RKO (cell line): ENCODE measurements at places on chromosomes 3 and 15.

GRCh38 chr3:194686414-194686815 is 732 bp downstream of the FAM43A start:
- DNase-seq = no peak

- no peak for DNase-seq
Observed at GRCh38 chr15:97654481-97655076, 305.9 kb upstream of the ARRDC4 start.

GRCh38 chr15:63067306-63067705 is 24.8 kb downstream of the TPM1 start:
- no peak for DNase-seq

DNA sequence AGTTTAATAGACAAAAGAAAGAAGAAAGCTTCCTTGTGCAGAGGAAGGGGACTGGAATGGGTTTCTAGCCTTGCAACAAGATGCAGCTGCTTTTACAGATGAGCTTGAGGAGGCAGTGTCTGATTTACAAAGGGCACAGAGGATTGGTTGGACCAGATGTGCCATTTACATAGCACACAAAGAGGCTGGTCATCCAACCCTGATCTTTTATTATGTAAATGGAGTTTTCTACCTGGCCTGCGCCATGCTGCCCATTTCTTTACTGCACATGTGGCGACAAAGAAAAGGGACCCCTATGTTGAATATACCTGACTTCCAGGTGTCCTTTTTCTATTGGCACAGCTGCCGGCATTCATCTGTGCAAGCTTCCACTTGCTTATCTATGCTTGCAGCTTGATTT is 409.4 kb upstream of the FRG2C start:
- DNase-seq = no peak

DNA sequence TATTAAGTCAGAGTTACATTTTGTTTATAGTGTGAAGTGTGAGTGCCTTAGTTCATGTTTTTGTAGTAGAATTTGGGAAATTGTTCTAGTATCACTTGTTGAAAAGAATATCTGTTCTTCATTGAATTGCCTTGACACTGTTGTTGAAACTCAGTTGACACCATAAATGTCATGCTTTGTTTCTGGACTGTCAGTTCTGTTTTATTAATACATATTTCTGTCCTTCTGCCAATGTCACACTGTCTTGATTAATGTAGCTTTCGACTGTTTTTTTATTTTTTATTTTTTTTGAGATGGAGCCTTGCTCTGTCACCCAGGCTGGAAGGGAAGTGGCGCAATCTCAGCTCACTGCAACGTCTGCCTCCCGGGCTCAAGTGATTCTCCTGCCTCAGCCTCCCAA is 59.1 kb downstream of the CHD2 start:
- no peak for DNase-seq

DNA sequence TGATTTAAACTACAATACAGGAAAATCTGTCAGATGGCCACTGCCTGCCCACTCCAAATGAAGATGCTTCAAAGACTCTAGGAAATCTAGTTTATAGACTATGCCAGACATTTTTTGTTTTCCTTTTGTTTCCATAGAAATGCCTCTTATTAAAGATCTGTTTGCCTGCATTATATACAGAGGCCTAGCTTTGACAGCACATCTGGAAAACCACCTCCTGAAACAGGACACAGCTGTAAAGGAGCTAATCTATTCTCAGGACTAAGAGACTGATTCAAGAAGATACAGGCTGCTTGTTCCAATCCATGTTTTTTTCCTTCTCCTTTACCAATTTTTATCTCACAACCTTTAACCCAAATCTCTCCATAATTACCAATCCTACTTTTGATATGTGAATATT is 75.3 kb upstream of the STRIT1 start:
- no peak for DNase-seq

- DNase-seq = no peak
Observed at GRCh38 chr15:68445351-68445750, 13.4 kb upstream of the ITGA11 start.

DNA sequence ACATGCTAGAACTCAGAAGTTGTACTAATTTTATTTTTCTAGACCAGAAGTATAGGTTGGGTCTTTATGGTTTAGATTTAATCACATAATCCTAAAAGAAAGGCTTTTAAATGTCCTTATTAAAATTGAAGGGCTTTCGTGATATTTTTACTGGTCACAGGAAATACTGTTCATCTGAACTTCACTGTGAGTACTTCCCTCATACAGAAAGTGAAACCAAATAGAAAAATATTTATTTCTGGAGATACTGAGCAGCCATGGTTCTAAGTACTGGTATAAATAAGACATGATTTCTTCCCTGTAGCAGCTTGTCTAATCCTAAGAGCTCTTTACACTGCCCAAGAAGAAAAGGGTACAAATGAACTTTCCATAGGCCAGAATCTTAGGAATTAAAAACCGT is 2.0 kb downstream of the SNRK start:
- peak; percentile 43 for DNase-seq

DNA sequence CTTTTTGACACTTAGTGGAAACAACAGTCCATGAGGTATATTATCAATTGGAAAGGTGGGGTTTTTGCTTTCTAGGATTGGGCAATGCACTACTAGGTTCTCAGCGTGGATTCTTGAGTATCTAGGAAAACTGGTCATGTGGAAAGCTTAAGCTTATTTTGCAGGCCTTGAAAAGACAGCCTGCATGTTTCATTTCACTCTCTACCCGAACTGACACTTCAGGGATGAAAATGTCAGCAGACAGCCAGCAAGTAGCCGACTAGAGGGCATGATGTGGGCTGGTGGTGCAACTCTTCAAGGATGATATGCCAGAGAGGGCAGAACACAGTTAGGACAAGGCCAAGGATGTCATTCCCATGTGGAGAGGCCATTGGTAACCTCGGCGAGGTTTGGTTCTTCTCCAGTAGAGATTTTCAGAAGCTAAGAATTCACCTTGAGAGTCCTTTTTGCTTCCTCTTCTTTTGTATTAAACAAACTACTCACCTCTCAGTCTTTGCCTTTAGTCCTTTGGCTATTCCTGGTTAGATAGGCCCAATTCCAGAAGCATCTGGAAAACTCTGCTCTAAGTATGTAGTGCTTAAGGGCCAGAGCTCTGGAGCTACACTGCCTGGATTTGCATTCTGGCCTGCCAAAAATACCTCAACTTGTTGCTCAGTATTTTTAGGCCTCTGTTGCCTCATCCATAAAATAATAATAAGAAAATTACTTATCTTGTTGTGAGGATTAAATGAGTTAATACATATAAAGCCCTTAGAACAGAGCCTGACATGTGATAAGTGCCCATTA is 17.9 kb downstream of the LPP start:
- DNase-seq = no peak

DNA sequence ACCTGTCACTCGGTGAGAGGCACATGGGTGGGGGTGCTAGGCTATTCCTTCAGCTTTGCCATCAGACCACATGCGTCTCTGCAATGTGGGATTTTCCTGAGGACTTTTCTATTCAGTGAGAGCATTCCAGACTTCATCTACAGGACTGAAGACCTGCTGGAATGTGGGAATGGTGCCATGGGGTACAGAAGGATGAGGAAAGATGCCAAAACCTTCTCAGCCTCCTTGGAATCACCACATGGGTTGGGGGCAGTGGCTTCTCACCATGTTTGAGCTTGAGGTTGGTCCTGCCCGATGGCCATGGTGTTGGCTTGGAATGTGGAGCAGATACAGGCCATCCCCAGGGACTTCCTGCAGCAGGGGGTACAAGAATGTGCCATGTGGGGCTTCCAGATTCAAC is 80.9 kb upstream of the KLF13 start:
- no peak for DNase-seq

- no peak for DNase-seq
Observed at GRCh38 chr3:192904632-192905289, 12.9 kb downstream of the MB21D2 start.

DNA sequence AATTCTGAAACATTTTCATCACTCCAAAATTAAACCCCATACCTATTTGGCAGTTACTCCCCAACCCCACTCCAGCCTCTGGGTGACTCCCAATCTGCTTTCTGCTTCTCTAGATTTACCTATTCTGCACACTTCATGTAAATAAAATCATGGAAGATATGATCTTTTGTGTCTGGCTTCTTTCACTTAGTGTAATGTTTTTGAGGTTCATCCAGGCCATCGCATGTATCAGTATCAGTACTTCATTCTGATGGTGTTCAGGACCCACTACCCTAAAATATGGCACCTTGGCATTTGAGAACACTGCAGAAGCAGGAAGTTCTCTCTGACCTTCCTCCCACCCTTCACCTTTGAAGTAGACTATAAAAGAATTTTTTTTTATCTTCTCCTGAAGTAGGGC is 78.7 kb upstream of the SLC25A26 start:
- DNase-seq = no peak

DNA sequence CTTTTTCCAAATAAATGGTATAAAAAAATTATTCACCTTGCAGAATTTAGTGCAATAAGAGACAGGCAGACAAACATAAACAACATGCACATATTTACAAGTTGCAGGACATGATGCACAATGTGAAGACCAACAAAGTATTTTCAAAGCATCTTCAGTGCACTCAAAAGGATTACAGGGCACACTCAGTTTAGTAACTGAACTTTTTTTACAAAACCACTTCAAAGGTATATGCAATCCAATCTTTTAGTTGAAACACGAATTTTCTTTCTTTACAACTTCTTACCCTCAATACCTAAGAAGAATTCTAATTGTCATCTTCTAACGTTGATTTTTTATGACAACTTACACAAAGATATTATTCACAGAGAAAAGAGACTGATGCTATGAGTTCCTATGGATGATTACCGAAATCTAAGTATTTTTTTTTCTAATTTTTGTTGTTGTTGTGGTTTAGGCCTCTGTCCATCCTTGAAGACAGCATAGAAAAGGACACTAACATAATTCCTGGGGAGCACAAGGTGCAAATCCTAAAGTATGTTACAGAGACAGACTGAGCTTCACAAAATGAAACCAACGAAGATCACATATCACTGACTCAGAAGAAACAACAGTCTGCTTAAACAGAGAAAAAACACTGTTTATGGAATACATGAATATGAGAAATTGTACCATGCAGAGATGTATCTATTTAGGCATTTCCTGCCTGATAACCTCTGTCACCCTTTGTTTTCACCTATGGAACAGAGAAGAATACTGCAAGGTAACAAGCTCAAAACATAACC is 50.3 kb downstream of the ZMAT3 start:
- DNase-seq = no peak

- DNase-seq = no peak
Observed at GRCh38 chr3:189275182-189275581, 103.4 kb downstream of the TPRG1 start.

DNA sequence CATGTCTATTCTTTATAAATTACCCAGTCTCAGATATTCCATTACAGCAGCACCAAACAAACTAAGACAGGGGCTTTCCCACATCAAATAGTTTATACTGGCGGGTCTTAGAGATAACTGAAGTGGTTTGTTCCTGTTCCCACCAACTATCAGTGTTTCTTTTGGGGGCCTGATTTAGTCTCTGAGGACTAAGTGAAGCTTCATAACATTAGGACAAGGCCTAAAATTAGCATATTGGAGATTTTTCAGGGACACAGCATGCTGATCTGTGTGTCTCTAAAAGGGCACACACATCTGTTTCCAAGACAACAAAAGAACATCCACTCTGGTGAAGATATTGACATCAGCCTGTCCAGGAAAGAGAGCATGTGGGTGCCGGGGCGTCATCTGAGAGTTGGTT is 72.6 kb upstream of the SEMA6D start:
- no peak for DNase-seq

- DNase-seq = no peak
Observed at GRCh38 chr3:126557415-126557745, 1.4 kb downstream of the C3orf22 start.

GRCh38 chr3:15977090-15977489 is 179.3 kb upstream of the ANKRD28 start:
- DNase-seq = no peak

DNA sequence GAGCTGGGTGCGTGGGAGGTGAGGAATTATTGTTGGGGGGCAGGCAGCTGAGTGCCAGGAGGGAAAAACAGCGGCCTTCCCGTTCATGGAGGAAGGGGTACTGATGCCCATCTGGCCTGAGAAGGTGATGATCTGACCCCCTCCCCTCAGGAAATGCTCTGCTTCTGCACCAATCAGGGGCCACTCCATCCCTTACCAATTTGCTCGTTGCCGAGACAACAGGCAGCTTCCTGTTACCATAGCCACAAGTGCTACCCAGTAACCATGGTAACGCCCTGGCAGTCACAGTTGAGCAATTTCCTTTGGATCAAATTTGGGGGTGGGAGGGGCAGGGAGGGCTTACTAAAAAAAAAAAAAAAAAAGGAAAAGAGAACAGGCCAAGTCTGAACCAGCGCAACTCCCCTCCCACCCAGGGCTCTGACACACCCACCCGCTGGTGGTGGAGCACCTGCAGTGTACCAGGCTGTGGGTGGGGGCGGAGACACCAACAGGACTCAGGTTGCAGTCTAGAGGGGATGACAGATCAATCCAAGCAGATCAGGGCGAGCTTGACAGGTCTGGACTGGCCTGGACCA is 13.7 kb downstream of the CELF6 start:
- DNase-seq = peak; percentile 32

DNA sequence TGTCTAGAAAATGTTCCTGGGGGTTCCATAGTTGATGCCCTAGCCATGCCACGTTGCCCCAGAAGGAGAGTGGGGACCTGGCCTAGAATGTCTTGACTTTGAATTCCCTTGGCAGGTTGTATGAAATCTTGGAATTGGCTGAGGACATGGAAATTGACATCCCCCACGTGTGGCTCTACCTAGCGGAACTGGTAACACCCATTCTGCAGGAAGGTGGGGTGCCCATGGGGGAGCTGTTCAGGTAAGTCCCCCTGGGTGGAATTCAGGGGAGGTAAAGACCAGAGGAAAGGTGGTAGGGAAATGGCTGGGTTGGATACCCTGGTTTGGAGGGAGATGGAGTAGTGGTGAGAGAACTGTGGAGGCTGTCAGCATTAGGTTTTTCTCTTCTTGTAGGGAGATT is 8.9 kb upstream of the FAM131A start:
- DNase-seq = no peak

DNA sequence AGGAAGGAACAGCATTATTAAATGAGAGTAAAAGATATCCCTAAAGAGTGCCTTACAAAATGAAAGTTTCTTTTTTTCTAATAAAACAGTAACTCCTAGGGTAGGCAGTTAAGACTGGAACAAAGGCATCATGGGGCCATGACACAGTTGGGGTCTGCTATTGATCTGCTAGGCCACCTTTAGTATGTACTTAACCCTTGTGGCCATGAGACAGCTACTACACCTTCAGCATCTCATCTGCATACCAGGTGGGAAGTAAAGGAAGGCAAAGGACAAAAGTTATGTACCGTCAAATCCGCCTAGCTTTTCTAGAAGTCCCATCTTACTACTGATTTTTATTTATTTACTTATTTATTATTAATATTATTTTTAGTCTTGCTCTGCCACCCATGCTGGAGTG is 93.8 kb upstream of the FHIT start:
- DNase-seq = no peak

GRCh38 chr15:85753791-85754452 is 40.8 kb downstream of the KLHL25 start:
- DNase-seq = no peak
